ENCODE measurements at places on chromosomes 7 and 10.

GRCh38 chr7:70726951-70727378 is 405.0 kb upstream of the GALNT17 start:
- DNase-seq, result no peak

DNA sequence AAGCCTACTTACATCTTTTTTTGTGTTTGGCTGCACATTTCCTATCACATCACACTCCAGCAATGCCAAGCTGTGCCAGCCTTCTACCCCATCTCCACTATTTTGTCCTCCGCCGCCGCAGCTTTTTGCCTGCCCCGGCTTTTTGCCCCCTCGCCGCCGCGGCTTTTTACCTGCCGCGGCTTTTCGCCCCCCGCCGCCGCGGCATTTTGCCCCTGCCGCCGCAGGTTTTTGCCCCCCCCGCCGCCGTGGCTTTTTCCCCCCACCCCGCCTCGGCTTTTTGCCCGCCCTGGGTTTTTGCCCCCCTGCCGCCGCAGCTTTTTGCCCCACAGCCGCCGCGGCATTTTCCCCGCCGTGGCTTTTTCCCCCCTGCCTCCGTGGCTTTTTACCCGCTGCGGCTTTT is 506.0 kb downstream of the ZNF37A start:
- no peak for DNase-seq

DNA sequence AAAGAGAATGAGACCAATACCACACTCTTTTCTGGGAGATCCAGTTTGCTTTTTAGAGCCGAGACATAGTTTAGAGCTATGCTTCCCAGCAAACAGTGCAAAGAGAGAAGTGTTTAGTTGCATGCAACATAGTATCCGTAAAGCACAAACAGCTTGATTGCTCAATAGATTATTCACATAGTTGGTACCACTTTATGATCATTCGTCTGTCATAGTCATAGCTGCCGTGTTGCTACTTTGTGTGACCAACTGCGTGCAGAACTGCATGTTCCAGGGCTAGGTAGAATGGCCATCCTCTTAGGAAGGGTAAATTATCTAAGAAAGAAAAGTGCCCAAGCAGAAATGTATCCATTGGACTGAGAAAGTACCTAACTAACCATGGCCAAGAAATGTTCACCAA is 203.5 kb upstream of the DKK1 start:
- no peak for DNase-seq

DNA sequence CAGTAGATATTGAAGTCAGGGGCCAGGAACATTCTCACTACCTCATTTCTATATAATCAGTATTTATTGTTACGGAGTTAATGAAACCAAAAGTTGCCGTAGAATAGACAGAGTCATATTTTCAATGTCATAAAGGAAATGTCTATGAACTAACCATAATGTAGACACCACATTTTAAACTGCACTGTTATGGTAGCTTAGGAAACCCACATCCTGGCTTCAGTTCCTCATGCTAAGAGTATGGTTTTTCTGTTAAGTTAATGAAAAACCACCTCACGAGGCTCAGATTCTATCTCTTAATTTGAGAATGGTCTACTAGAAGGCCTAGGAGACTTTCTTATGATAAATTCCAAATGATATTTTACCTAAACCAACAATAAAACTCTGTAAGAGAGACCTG is 166.5 kb downstream of the TMEM26 start:
- no peak for DNase-seq

DNA sequence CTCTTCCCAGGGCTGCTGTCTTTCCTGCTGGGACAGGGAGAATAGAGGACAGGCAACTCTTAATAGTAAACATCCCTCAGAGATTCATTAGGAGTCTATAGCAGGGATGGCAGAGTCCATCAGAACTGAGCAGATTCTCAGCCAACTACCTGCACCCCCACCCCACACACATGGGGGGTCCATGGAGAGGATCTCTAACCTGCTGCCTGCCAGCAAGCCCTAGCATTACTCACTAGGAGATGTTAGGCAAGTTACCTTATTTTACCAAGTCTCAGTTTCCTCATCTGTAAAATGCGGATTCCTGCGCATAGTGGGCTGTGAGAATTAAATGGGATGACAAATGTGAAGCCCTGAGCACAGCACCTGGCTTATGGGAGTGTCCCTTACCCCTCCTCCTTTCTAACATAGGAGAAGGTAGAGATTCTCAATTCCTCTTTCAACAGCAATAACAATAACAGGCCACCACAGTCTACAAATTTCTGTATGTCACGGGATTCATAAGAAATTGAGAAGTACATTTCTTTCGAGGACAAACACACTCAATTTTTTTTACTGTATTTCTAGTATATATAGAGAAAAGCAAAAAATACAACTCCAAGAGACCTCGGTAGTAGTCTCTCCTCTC is 23.8 kb upstream of the WDR11 start:
- DNase-seq, result no peak

DNA sequence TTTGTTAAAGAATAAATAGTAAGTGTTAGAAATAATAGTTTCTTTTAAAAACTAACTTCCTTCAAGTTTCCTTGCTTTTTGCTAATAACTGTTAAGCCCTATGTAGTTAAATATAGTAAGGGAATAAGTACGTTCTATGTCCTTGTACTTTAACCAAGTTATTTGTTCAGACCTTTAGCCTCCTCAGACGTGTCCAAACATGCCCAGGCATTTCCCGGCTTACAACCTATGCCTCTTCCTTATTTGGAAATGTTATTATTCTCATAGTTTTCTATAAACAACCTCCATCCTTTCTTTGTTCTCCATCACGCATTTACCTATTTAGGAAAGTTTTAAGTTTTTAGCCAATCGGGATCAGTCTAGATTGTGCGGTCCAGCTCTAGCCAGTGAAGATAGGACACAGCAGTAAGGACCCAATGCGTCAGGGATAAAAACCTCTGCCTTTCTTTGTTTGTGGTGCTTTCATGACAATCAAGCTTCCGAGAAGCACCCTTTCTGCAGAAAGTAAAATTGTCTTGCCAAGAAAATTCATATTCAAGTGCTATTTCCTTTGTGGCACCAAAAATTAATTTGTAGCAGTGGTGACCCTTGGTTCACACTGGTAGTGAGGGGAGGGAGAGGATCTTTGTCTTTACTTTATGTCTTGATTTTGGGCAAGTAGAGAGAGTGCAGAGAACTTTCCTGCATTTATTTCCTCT is 851.3 kb upstream of the POM121L12 start:
- DNase-seq, result no peak

GRCh38 chr7:130887182-130887956 is 153.4 kb upstream of the KLF14 start:
- peak; percentile 80 for DNase-seq

GRCh38 chr10:76885816-76886215 is 751.8 kb downstream of the KCNMA1 start:
- no peak for DNase-seq

GRCh38 chr10:49158404-49158803 is 24.6 kb upstream of the FAM170B start:
- no peak for DNase-seq

- DNase-seq, result no peak
Observed at GRCh38 chr10:73501651-73502050, 5.8 kb upstream of the PPP3CB start.

DNA sequence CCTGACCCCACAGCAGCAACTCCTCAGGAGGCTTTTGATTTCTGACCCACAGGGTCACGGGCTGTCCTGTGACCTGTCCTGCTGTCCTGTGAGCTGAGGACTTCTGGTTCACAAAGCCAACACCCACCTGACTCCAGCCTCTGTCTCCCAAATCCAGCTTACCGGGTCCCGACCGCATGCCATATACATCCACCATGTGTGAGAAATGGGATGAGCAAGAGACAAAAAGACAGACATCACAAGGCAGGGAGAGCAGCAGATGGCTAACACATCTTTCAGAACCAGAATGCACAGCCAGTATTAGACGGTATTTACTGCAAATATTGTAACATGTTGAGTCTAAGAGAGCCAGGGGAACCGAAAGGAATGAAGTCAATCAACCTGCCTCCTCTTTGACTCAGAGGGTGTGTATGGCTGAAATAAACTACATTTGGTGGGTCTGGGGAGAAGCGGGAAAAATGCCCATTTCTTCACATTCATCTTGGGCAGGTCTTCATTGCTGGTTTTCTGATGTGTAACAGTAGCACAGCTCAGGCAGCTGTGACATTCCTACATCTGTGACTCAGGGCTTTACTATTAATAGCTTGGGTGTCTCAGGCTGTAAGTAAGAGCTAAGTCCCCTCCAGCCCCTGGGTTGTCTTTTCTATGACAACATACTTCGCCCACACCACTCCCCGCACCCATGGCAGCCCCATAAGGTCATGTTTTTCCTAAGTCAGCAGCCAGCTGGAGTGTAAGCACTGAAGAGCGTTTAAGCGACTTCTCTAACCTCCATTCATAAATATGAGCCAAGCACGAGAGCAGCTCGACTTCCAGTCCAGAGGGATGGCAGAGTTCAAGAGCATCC is 25.0 kb downstream of the ABLIM1 start:
- DNase-seq, result peak; percentile 59

DNA sequence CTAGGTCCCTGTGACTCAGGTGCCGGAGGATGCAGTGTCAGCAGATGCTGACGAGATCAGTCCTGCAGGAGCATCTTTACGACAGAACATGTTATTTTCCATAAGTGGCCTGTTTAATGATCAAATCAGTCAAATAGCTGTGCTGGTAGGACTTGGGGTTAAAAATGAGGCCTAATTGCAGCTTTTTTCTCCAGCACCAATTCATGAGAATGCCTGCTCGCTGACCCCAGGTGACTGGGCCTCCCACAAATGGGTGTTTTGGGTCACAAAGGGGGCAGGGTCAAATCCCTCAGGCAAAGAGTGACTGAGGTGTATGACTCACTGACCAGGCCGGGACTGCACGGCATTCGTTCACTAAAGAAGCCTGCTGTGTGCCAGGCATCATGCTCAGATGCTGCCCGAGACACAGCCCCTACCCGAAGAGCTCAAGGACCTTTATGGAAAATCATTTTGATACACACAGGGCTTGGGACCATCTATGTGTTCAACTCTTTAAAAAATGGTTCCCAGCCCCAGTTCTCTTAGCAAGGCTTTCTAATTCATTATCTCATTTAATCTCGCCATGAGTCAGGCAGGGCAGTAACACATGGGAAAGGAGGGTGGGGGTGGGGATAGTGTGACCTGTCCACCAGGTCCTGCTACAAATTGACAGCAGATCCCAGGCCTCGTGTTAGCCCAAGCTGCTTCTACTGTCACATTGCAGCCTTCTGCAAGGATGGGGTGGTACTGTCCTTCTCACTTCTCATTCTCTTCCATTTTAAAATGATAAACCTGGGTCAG is 21.1 kb downstream of the ZNF775 start:
- no peak for DNase-seq
